ENCODE measurements at places on chromosomes 4 and X.

GRCh38 chr4:21954916-21955315, 6.3 kb upstream of the KCNIP4 start:
- no peak for DNase-seq

- no peak for DNase-seq
Measured at GRCh38 chr4:150888217-150888616, 126.9 kb downstream of the LRBA start.

GRCh38 chr4:3390288-3390811, 51.4 kb upstream of the HGFAC start:
- no peak for DNase-seq

DNA sequence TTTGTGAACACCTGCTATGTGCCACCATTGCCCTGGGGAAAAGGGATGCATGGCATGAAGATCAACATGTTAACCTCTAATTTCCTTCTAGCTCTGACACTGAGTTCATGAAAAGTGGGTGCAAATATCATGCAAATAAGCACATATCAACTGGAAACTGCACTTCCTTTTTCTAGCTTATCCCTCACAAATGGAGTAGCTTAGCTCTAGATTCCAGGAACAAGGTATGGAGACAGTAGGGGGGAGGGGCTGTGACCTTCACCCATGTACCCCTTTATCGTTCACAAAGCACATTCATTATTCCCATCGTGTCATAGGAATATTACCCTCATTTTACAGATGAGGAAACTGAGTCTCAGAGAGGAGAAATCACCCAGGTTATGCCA, 37.4 kb downstream of the STARD8 start:
- DNase-seq, result no peak

GRCh38 chr4:112532267-112532666, 16.3 kb upstream of the NEUROG2 start:
- DNase-seq, result no peak

DNA sequence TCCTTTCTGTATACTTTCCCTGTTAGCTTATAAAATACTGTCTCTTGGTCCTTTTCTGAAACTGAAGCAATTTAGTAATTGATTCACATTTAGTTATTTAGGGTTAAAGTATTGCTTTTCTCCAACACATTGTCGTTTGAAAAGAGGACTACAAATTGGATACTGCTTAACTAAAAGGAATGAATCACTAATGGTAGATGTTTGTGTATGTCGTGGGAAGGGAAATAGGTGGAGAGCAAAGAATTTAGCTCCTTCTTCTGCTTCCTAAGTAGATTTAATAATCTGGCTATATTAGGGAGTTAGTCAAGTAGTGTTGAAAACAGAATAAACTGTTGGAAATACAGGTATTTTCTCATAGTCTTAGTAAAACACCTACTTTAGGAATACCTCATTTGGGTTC, 27.9 kb downstream of the SLAIN2 start:
- DNase-seq, result no peak
